ENCODE measurements at places on chromosomes 7 and 10.

GRCh38 chr7:103445228-103446048 lies 569 bp downstream of the SLC26A5 start:
- H3K36me3 ChIP-seq = peaks cover 4% of the 10 kb centered on the region
- no peak overlapping the region for H3K27ac ChIP-seq
- no peak for DNase-seq
- H3K4me3 ChIP-seq = peak overlapping the region; percentile 60

DNA sequence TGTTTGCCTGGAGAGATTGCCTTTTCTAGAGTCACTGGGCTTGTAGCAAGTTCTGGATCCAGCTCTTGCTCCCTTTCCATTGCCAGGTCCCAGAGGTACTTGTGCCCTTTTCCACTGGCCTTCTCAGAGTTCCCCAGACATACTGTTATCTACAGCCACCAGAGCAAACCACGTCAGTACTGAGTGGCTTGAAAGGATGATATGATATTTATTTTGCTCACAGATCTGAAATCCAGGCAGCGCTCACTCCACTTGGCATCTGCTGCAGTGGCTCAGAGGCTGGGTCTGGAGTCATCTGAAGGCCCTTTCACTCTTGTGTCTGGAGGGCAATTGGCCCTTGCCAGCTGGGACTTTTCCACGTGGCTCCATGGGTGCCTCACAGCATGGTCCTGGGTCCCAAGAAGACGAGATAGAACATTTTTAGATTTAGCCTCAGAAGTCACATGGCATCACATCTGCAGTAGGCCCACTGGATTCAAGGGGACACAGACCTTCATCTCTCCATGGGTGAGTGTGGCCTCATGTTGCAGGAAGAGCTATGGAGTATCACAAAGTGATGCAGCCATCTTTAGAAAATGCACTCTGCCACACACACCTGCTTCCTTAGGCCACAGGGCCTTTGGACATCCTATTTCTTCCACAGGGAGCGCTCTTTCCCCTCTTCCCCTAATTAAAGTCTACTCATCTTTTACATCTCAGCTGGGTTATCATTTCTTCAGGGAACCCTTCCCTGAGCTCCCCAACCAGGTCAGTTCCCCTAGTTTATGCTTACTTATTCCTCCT lies 22.9 kb upstream of the TCF7L2 start:
- DNase-seq = no peak
- no peak overlapping the region for H3K27ac ChIP-seq
- no peaks in the 10 kb centered on the region for H3K36me3 ChIP-seq

GRCh38 chr10:102762401-102763015 lies 18.8 kb downstream of the WBP1L start:
- peaks cover 42% of the 10 kb centered on the region for H3K4me1 ChIP-seq
- H3K36me3 ChIP-seq = peaks cover 26% of the 10 kb centered on the region
- peak overlapping the region; percentile 39 for H3K27ac ChIP-seq
- H3K27me3 ChIP-seq = no peaks in the 10 kb centered on the region

DNA sequence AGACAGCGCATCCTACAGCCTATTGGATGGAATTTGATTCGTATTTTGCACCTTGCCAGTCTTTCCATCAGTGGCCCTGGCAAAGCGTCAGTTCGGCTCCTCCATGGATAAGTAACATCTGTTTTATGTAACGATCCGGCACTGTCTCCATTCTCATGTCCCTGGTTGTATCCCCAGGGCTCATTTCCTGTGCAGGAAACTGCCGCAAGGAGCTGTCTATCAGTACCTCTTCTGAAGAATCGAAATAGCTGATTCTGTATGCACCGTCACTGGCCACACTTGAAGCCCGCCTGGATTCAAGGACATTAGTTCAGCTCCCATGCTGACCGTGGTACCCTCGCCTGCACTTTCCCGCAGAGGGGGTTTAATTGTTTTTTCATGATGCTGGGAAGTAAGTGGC lies 53.1 kb upstream of the NPS start:
- H3K27me3 ChIP-seq = peaks cover 20% of the 10 kb centered on the region
- no peaks in the 10 kb centered on the region for H3K36me3 ChIP-seq
- no peak overlapping the region for H3K4me3 ChIP-seq
- no peak overlapping the region for H3K27ac ChIP-seq
- no peak for DNase-seq

- no peaks in the 10 kb centered on the region for H3K27me3 ChIP-seq
- DNase-seq = no peak
- H3K4me3 ChIP-seq = no peak overlapping the region
- no peaks in the 10 kb centered on the region for H3K36me3 ChIP-seq
- peak overlapping the region; percentile 55 for H3K27ac ChIP-seq
- H3K4me1 ChIP-seq = peaks cover 4% of the 10 kb centered on the region
Measured at GRCh38 chr10:63583909-63584724, 62.9 kb downstream of the REEP3 start.

DNA sequence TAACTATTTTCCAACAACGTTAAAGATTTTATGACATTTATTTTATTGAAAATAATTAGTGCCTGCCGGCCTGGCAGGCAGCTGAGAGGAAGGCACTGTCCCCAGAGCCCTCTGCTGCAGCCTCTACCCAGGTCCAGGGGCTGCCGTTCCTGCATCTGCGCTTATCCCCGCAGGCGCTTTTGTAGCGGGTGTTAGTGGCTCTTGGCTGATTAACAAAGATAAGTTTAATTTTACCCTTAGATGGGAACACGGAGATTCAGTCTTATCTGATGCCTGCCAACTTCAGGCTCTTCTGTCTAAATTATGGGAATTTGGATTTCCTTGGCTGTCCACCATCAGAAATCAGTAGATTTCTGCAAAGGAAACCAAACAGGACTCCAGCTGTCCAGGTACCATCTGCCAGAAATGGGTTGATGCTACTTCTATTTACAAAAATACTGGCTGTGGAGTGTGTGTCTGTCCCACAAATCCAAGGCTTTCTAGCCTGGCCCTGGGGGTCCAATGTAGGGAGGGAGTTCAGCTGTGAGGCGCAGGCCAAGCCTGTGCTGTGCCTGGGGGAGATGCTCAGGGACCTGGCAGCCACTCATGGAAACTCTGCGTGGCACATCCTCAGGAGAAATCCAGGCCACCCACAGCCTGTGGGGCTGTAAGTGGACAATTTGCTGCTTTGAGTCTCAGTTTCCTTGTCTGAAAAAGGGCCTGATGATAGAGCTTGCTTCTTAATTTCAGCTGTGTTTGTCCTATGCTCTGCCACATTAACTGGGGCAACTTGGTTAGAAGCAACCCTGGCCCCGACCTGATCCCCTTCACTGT lies 62.0 kb upstream of the IGFBP3 start:
- H3K36me3 ChIP-seq = no peaks in the 10 kb centered on the region
- no peak overlapping the region for H3K27ac ChIP-seq
- no peak overlapping the region for H3K4me3 ChIP-seq

DNA sequence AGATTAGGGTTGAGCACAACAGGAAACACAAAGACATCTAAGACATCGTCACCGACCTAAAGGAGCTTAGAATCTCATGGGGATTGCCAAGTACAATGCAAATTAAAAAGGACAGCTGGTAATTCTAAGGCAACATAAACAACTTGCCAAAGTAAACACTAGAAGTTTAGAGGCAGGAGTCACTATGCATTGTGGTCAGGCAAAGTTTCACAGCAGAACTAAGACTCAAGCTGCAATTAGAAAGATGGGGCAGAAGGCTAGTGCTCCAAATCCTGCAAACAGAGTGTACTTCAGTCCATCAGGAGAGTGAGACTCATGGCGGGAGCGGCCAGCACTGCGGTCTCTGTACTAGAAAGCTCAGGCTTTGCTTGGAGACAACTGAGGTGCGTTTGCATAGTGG lies 52.7 kb downstream of the HIPK2 start:
- H3K4me3 ChIP-seq = no peak overlapping the region
- H3K4me1 ChIP-seq = peaks cover 16% of the 10 kb centered on the region
- DNase-seq = no peak

- no peak overlapping the region for H3K4me3 ChIP-seq
- no peak overlapping the region for H3K27ac ChIP-seq
- DNase-seq = no peak
- H3K27me3 ChIP-seq = peaks cover 57% of the 10 kb centered on the region
- no peaks in the 10 kb centered on the region for H3K36me3 ChIP-seq
Measured at GRCh38 chr10:103555325-103555649, 61.8 kb downstream of the NEURL1 start.

- H3K36me3 ChIP-seq = no peaks in the 10 kb centered on the region
- H3K4me3 ChIP-seq = no peak overlapping the region
- peaks cover 11% of the 10 kb centered on the region for H3K27me3 ChIP-seq
Measured at GRCh38 chr7:158228986-158229385, 358.6 kb downstream of the PTPRN2 start.

- H3K4me3 ChIP-seq = no peak overlapping the region
- H3K27me3 ChIP-seq = peaks cover 63% of the 10 kb centered on the region
- peaks cover 4% of the 10 kb centered on the region for H3K36me3 ChIP-seq
- H3K4me1 ChIP-seq = no peaks in the 10 kb centered on the region
Measured at GRCh38 chr10:14325325-14325955, 5.3 kb downstream of the FRMD4A start.

DNA sequence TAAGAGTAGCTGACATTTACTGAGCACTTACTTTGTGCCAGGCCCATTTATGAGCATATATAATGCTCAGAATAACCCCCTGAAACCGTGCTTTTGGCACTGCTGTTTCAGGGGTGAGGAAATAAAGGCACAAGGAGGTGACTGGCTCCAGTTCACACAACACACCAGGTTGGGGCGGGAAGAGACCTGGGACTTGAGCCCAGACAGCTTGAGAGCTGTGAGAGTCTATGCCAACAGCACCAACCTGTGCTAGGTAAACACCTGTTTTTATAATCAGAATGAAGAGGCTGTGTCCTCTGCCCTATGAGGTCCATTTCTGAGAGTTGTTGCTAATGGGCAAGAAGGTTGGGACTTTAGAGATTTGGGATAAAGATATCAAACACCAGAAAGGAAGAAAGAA lies 8.8 kb upstream of the AZGP1 start:
- DNase-seq = no peak
- peaks cover 8% of the 10 kb centered on the region for H3K36me3 ChIP-seq
- no peak overlapping the region for H3K27ac ChIP-seq

DNA sequence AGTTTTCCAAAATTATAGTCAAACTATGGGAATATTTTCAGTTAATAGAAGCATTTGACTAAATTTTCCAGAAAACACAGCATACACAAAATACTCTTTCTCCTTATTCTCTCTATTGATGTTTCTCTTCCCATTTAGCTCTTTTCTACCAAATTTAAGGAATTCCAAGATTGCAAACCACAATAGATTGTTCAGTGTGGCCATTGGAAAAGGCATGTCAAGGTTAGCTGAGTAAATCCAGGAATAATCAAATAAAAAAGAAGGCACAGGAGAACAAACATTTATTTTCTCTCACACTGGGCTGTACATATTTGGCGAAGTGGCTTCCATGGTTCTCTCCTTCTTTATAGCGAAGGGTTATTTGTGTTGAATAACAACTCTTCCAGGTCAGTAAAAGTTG lies 117.3 kb downstream of the THSD7A start:
- H3K27ac ChIP-seq = no peak overlapping the region
- H3K27me3 ChIP-seq = no peaks in the 10 kb centered on the region
- no peaks in the 10 kb centered on the region for H3K36me3 ChIP-seq
- no peaks in the 10 kb centered on the region for H3K4me1 ChIP-seq

DNA sequence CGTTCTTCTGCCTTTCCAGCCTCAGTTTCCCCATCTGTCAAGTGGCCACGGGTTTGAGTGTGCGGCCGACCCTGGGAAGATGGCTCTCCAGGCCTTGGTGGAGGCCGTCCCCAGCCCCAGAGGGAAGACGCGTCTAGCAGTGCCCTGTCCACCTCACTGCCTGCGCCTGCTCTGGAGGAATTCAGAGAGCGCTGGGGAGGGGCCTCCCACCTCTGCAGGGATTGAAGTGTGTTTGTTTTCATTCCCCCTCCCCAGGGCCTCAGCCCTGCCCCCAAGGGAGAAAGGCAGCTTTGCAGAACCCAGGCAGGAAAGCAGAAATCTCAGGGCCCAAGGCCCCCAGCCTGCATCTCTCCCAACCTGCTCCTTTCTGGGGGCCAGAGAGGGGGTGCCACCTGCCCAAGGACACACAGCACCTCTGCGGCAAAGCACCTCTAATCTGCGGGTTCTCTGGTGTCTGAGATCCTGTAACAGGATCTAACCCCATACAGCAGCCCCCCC lies 91.0 kb downstream of the MICALL2 start:
- peaks cover 3% of the 10 kb centered on the region for H3K36me3 ChIP-seq
- H3K27ac ChIP-seq = no peak overlapping the region
- peaks cover 84% of the 10 kb centered on the region for H3K27me3 ChIP-seq
- H3K4me3 ChIP-seq = no peak overlapping the region

- no peaks in the 10 kb centered on the region for H3K4me1 ChIP-seq
- H3K27me3 ChIP-seq = no peaks in the 10 kb centered on the region
- no peak overlapping the region for H3K27ac ChIP-seq
Measured at GRCh38 chr7:144723301-144723700, 112.6 kb downstream of the TPK1 start.

GRCh38 chr7:134515569-134516468 lies 11.5 kb upstream of the AKR1B10 start:
- no peak overlapping the region for H3K27ac ChIP-seq
- no peaks in the 10 kb centered on the region for H3K36me3 ChIP-seq
- H3K4me3 ChIP-seq = no peak overlapping the region
- peaks cover 44% of the 10 kb centered on the region for H3K27me3 ChIP-seq
- peaks cover 4% of the 10 kb centered on the region for H3K4me1 ChIP-seq
- no peak for DNase-seq

DNA sequence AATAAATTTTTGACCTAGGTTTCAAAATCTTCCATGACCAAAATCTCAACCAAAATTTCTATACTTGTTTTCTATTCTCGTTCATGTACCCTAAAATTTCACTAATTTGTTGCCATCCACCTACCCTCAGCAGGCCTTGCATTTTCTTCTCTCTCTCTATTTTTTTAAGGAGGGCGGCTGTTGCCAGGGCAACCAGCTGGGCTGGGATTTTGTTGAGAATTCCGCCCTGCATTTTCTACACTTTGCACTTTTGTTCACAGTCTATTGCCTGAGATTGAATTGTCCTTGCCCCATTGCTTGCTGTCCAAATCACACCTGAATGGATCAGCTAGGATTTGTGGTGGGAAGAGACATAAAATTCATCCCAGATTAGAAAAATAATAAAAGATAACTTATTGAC lies 657.5 kb upstream of the NRP1 start:
- H3K4me3 ChIP-seq = no peak overlapping the region
- H3K36me3 ChIP-seq = no peaks in the 10 kb centered on the region
- peaks cover 8% of the 10 kb centered on the region for H3K27me3 ChIP-seq
- no peaks in the 10 kb centered on the region for H3K4me1 ChIP-seq

- peaks cover 36% of the 10 kb centered on the region for H3K4me1 ChIP-seq
- peak overlapping the region; percentile 95 for H3K27ac ChIP-seq
- H3K27me3 ChIP-seq = no peaks in the 10 kb centered on the region
- peaks cover 23% of the 10 kb centered on the region for H3K36me3 ChIP-seq
Measured at GRCh38 chr7:112790586-112791003, 402 bp upstream of the TMEM168 start.

Data from effector memory CD8-positive, alpha-beta T cell (primary cell).